ENCODE measurements at places on chromosomes 1 and 21.

- DNase-seq, result peak; percentile 20
These were observed 449 bp downstream of the EPS15 start for GRCh38 chr1:51518586-51519047.

DNA sequence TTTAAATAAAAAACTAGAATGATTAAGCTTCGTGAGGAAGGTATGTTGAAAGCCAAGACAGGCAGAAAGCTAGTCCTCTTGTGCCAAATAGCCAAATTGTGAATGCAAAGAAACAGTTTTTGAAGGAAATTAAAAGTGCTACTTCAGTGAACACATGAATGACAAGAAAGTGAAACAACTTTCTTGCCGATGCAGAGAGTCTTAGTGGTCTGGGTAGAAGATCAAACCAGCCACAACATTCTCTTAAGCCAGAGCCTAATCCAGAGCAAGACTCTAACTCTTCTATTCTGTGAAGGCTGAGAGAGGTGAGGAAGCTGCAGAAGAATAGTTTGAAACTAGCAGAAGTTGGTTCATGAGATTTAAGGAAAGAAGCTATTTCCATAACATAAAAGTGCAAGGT lies 63.2 kb downstream of the TTC3 start:
- DNase-seq, result no peak

DNA sequence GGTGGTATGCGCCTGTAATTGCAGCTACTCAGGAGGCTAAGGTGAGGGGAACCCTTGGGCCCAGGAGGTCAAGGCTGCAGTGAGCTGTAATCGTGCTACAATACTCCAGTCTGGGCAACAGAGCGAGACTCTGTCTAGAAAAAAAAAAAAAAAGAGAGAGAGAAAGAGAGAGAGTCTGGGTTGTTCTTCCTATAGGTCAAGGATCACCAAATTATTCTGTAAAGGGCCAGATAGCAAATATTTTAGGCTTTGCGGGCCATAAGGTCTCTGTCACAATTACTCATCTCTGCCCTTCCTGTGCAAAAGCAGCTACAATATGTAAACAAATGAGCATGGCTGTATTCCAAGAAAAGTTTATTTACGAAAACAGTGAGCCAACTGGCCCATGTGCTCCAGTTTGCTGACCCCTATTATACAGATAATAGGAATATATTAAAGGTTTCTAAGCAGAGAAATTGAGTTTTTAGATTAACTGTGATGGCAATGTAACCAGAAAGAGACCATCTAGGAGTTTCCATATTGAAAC lies 2.1 kb downstream of the SASS6 start:
- no peak for DNase-seq

DNA sequence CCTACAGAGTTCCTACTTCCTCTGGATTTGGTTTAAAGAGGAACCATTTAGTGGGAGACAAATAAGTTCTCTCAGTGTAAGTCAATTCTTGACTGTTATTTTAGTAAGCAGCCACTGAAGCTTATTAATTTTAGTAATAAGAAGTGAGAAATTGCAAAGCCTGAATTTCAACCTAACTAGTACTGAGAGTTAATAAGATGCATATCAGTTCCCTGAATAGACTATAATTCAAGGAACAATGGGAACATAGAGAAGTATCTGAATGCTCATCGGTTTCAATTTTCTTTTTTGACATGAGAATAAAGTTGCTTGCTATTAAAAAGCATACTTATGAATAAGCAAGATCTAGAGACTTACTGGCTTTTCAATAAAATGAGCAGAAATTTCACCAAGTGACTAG lies 8.0 kb upstream of the PPT1 start:
- DNase-seq, result no peak

- peak; percentile 73 for DNase-seq
These were observed 9.1 kb upstream of the MTFR1L start for GRCh38 chr1:25810341-25811299.

- DNase-seq, result no peak
These were observed 20.3 kb upstream of the A3GALT2 start for GRCh38 chr1:33341190-33341589.

DNA sequence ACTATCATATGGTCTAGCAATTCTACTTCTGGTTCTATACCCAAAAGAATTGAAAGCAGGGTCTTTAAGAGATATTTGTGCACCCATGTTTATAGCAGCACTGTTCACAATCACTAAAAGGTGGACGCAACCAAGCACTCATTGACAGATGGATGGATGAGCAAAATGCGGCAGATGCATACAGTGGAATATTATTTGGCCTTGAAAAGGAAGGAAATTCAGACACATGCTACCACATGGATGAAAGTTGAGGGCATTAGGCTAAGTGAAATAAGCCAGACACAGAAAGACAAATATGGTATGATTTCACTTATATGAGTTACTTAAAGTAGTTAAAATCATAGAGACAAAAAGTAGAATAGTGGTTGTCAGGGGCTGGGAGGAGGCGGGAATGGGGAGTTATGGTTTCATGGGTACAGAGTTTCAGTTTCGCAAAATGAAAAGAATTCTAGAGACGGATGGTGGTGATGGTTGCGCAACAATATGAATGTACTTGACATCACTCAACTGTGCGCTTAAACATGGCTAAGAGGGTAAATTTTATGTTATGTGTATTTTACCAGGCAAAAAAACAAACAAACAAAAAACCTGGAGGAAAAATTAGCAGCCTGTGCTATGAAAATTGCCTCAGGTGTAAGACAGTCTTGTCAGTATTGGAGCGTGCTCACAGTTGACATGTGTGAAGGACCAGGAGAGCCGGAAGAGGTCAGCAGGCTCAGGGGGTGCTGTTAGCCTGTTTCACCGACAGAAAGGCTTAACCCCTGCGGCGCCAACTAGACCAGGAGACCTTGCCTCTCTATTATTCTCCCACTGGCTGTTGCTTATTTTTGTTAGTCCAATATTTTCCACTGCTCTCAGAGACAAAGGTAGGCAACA lies 26.5 kb downstream of the CD247 start:
- DNase-seq, result no peak
